Bronchus fibroblast of lung (primary cell): ENCODE measurements at places on chromosomes 5 and 9. TPM values are rescaled to one million over a fixed set of nuclear protein-coding genes. Genes with fewer than 3 reads are reported as not detected.

RMI1 gene
- total RNA-seq, result 3.7 and 7.1 TPM in 2 replicates

TGFBI gene
- 178 and 182 TPM in 2 replicates for total RNA-seq

GCNT1 gene
- total RNA-seq, result 33.9 and 40.9 TPM in 2 replicates

LCP2 gene
- total RNA-seq, result not detected in 2 replicates

NTNG2 gene
- total RNA-seq, result under 0.01 and 0.15 TPM in 2 replicates

CCNI2 gene
- not detected in 2 replicates for total RNA-seq
